ENCODE measurements at places on chromosomes 1 and 21.

- DNase-seq, result no peak
These were observed 67.7 kb upstream of the RUNX1 start for GRCh38 chr21:35116777-35117176.

- DNase-seq, result no peak
These were observed 46.6 kb downstream of the MAST2 start for GRCh38 chr1:45850017-45850416.

GRCh38 chr1:2935751-2936390 is 85.4 kb upstream of the ACTRT2 start:
- DNase-seq, result no peak

DNA sequence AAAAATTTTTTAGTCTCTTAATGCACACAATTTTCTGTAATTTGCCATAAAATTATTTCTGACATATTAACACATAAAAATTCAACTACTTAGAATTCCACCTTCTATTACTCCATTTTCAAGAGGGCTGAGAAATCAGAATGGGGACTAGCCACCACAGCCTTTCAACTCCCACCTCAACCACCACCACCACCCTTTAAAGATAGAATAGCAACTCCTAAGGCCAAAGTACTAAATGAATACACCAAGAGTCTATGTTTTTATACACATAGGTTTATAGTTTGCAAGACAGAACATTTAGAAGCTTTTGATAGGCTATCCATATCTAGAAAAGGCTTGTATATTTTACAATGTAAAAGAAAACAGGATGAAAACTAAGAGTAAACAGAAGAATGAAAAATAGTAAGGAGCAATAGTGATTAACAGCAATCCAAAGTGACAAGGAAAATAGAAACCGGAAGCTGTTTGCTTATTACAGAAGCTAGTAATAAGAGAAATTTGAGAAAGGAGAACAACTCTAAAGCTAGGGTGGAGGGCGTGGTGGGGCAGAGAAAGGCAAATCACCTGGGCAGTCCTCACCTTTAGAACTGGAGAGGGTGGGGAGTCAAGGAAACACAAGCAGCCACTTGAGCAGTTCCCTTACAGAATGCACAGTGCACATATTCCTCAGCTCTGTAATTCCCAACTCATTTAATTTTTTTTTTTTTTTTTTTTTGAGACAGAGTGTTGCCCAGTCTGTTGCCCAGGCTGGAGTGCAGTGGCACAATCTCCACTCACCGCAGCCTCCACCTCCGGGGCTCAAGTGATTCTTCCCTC is 27.7 kb downstream of the EPS15 start:
- DNase-seq, result peak; percentile 53

GRCh38 chr1:95584315-95584714 is 350.3 kb downstream of the RWDD3 start:
- DNase-seq, result no peak

- DNase-seq, result no peak
These were observed 172.6 kb downstream of the PLA2G4A start for GRCh38 chr1:187001198-187001889.

DNA sequence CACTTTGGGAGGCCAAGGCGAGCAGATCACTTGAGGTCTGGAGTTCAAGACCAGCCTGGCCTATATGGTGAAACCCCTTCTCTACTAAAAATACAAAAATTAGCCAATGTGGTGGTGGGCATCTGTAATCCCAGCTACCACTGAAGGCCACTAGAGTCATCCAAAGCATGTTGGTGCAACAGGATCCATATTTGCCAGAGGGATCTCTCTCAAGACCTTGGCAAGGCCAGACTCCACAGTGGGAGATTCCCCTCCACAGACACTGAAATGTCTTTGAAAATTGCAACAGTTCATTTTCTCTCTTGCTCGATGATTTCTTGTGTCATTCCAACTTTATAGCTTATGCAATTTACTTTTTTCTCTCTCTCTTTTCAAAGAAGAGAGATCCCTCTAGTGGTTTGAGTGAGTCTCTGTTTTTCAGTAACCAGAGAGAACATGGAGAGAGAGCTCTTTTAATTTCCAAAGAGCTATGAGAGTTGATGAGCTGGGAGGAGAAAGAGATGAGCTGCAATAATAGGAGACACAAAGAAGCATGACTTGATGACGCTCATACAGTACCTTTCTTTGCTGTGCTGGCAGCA is 176.8 kb upstream of the USP25 start:
- DNase-seq, result no peak

- no peak for DNase-seq
These were observed 26.8 kb downstream of the IFFO2 start for GRCh38 chr1:18929686-18930085.

GRCh38 chr1:71303617-71304041 is 222.8 kb upstream of the ZRANB2 start:
- DNase-seq, result no peak

DNA sequence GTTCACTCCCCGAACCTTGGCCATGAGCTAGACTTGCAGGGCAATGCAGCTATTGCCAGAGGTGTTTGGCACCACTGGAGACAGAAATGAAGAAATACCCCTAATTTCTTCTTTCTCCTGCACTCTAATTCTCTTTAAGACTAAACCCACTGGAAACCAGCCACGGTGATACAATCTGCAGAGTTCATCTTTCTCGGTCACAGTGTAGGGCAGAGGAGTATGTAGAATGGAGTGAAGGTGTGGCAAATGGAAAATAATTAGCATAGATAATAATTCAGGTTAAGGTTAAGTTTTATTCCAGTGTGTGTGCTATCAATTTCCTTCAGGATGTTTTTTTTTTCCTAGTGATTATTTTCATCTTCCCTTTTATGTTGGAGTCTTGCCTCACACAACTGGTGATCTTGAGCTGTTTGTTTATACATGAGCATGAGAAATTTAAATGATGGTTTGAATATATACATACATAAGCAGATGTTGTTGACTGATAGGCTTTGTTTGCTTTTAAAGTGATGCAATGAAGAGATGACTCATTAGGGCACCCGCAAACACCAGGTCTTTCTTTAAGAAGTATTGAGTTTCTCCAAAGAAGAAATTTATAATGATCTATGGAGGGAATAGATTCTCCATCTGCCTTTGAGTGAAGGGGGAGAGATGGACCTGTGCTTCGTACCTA is 81.9 kb downstream of the SPATA17 start:
- no peak for DNase-seq

DNA sequence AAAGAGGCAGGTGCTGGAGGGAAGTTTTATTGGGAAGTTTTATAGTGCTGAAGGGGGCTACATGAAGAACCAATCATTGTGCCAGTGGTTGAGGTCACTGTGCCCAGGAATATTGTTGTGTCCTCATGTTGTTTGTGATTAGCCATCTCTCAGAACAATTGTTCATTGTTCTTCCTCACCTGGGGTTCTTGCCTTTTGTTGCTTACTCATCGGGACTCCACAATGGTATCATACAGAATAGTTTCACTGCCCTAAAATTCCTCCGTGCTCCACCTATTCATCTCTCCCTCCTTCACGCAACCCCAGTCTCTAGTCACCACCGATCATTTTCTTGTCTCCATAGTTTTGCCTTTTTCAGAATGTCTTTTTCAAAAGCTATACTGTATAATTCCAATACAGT is 38.9 kb upstream of the CDC14A start:
- no peak for DNase-seq

- DNase-seq, result no peak
These were observed 141.4 kb upstream of the CXADR start for GRCh38 chr21:17371450-17371849.
